Thoracic aorta endothelial cell (primary cell): ENCODE measurements at places on chromosomes 6 and 20. TPM values are rescaled to one million over a fixed set of nuclear protein-coding genes. Genes with fewer than 3 reads are reported as not detected.

Gene SLC16A10
- under 0.01 TPM in 1 of 2 replicates, not detected in the other for total RNA-seq

Gene SLPI
- total RNA-seq, result not detected in 2 replicates

Gene FERMT1
- total RNA-seq, result 3.3 and 6.5 TPM in 2 replicates

Gene GSTA2
- not detected in 2 replicates for total RNA-seq

Gene TSPYL1
- 64.1 and 79.5 TPM in 2 replicates for total RNA-seq

Gene MMP24
- 0.27 and 0.36 TPM in 2 replicates for total RNA-seq

Gene SLC52A3
- 0.07 TPM in 1 of 2 replicates, not detected in the other for total RNA-seq

Gene ESF1
- 19.7 and 22.7 TPM in 2 replicates for total RNA-seq
